ENCODE measurements at places on chromosomes 1 and 21. TPM values are rescaled to one million over a fixed set of nuclear protein-coding genes. Genes with fewer than 3 reads are reported as not detected.

TAS1R1 gene
- not detected for total RNA-seq

SAMSN1 gene
- not detected for total RNA-seq

GJA4 gene
- not detected for total RNA-seq

IL19 gene
- not detected for total RNA-seq

PLXNA2 gene
- total RNA-seq = 0.94 TPM

OR14A2 gene
- not detected for total RNA-seq

APOBEC4 gene
- total RNA-seq = not detected

CHRNB2 gene
- total RNA-seq = 0.45 TPM

CDCA8 gene
- total RNA-seq = 49.0 TPM

IGSF5 gene
- not detected for total RNA-seq

LMX1A gene
- not detected for total RNA-seq

FAAH gene
- 0.79 TPM for total RNA-seq

AGBL4 gene
- total RNA-seq = not detected

CR1L gene
- total RNA-seq = not detected

RNU1-1 gene
- total RNA-seq = 7.3 TPM

LIPI gene
- not detected for total RNA-seq

NID1 gene
- total RNA-seq = 7.6 TPM

HAO2 gene
- total RNA-seq = not detected

IGSF9 gene
- total RNA-seq = 0.29 TPM

KCNJ15 gene
- 0.26 TPM for total RNA-seq

TNFRSF4 gene
- total RNA-seq = not detected

BLZF1 gene
- 16.8 TPM for total RNA-seq

NEXN gene
- total RNA-seq = 6.8 TPM

RGS13 gene
- total RNA-seq = not detected

PROX1 gene
- total RNA-seq = 0.07 TPM

THRAP3 gene
- 55.6 TPM for total RNA-seq

CD247 gene
- total RNA-seq = 0.15 TPM

CFAP74 gene
- total RNA-seq = not detected

OLFML3 gene
- total RNA-seq = 5.2 TPM

CD1E gene
- total RNA-seq = not detected

OR2T29 gene
- total RNA-seq = not detected

LRRC8B gene
- total RNA-seq = 5.3 TPM

GPR157 gene
- 6.7 TPM for total RNA-seq

TSSK3 gene
- not detected for total RNA-seq

MSTO1 gene
- 41.6 TPM for total RNA-seq
